ENCODE measurements at places on chromosomes 2 and 18.
A peak's percentile ranks its signal among the peaks of the same experiment; 100 is the strongest.

- DNase-seq, result no peak
Observed at GRCh38 chr18:78741381-78742217, 238.0 kb upstream of the SALL3 start.

DNA sequence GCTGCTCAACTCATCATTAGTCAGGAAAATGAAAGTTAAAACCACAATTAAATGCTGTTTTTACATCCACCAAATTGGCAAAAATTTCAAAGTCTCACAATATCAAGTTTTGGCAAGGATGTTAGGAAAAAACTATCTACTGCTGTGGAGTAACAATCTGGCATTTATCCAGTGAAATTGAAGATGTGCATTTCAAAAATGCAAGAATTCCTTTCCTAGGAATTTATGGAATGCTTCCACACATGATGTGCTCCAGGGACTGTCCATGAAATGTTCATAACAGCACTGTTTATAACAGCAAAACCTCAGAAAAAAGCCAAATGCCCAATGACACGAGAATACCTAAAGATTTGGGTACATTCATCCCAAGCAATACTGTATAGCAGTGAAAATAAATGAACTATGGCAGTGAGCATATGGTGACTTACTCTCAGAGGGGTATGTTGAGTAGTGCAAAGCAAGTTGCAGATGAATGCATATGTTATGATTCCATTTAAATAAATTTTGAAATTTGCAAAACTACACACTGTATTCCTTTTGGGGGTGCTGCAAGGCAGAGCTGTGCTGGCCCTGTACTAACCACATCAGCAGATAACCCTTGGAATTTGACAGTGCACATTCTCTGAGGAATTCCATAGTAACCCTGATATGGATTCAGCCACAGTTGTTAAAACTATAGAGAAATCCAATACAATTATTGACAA lies 41.3 kb upstream of the GYPC start:
- DNase-seq, result no peak

- DNase-seq, result no peak
Observed at GRCh38 chr2:238916875-238917590, 69.1 kb downstream of the TWIST2 start.

GRCh38 chr2:157843081-157843480 lies 33.0 kb downstream of the ACVR1 start:
- no peak for DNase-seq

DNA sequence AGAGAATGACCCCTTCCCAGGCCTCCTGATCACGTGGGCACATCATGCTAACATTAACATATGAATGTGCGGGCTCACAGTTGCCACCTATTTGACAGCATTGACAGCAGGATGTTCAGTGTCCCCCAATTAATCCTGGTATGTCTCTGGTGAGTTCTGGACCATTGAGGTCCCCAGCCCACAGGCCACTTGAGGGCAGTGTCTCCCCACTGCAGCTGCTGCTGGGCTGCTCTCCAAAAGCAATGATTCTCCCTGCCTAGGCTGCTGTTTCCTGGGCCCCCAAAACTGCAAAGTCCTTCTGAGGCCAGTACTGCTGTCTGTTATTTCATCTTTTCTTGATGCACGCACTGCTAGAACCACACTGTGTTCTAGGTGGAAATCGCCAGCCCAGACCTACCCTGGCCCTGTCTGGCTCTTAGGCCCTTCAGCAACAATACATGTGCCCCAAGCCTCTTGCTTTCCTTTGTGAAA lies 52.7 kb upstream of the MAPK4 start:
- no peak for DNase-seq

- DNase-seq, result peak; percentile 74
Observed at GRCh38 chr2:230326453-230327417, at the start of gene SP140L. SP140L (plus strand) TSS chr2:230327193; CDS start chr2:230327270, 77 bp downstream.

GRCh38 chr18:56171848-56172247 lies 466.5 kb downstream of the TXNL1 start:
- DNase-seq, result no peak

DNA sequence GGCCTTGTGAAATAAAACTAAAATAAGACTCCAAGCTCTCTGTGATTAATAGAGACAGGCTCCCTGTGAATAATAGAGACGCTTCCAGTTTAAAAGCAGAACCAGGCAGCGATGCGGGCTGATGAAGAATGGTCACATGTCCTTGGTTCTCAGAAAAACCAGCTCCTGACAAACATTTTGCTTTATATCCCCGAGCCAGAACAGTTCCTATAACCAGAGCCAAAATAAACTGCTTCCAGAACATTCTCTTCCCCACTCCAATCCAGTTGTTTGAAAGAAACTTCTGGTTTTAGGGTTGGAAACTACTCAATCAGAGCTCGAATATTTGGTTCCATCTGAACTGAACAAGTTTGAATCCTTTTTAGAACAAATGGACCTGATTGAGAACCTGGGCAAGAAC lies 213.7 kb downstream of the TSN start:
- no peak for DNase-seq

DNA sequence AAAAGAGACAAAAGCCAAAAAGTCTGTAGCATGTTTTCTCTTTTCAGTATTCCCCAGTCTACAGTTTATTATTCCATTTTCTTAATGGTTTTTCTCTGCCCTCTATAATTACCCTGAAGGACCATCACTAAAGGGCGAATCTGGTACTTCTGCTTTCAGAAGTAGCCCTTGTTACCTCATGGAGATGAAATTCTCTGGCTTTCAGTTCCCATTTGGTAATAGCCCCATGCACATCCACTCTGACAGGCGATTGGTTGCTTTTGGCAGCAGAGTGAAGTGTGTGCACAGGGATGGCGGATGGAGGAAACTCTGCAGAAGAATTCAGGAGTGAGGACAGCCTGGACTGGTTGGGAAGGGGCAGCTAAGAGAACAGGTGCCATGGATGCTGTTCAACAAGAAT lies 66.3 kb upstream of the NABP1 start:
- DNase-seq, result no peak
